ENCODE measurements at places on chromosomes 5 and 9.
A peak's percentile ranks its signal among the peaks of the same experiment; 100 is the strongest.

DNA sequence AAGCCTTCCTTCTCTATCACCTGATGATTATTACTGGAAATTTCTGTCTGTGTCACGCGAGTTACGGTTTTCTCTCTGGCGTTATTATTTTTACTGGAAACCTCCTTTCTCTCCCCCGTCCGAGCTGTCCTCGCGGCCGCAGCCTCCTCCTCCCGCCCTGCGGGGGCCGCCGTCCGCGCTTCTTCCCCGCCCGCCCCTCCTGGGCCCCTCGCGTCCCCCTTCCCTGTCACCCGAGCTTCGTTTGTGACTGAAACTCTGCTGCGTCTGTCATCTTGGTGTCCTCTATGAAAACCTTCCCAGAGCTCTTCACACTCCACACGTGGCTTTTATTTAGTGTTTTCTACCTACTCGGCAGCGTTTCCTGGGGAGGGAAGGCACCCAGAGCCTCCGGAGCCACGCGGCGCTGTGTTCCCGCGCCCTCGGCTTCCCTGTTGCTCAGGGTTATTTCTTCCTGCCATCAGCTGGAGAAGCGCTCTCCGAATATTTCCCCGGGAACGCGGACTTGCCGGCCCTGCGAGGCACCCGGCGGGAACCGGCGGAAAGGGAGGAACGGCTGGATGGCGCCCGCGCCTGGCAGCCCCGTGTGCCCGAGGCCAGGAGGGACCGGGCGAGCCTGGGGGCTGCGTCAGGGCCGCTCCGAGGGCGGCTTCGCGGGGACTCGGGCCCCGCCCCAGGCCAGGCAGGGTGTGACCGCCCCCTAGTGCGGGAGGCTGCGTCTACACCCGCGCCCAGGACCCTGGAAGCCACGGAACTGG lies 33.9 kb downstream of the TRIP13 start:
- no peak for DNase-seq

DNA sequence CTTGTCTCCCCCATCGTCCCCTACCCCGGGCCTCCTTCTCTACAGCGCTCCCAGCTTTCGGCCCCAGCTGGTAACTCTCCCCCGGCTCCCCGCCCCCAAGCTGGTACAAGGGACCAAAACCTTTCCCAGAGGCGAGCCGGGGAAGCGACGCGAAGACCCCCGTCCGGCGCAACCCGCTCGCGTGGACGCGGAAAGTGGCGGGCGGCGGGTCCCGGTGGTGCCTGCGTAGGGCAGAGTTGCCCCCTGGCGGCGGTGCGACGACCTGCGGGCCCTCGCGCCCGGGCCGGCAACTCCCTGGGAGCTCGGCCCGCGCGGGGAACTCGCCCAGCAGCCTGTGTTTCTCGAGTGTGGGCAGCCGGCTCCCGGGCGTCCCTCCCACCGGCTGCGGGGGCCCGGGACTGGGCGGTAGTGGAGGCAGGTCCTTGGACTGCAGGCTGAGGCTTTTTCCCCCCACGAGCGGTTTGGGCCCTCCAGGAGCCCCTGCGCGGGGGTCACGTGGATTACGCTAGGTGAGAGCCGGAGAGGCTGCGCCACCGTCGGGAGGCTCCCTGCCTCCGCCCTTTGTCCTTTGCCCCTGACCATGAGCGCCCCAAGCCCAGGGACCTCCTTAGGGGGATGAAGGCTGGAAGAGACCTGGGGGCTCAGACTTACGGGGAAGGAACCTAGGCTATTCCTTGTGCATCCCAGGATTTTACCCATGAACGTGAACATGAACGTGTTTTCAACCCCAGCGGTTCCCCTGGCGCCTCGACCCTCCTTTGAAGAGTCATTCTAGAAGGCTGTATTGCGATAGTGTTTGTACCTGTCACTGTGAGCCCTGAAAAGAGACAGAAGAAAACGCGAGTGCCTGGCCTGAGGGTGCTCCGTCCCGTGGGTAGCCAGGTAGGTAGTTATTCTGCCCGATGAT lies 2.9 kb upstream of the FOXD1 start:
- DNase-seq, result peak; percentile 62

DNA sequence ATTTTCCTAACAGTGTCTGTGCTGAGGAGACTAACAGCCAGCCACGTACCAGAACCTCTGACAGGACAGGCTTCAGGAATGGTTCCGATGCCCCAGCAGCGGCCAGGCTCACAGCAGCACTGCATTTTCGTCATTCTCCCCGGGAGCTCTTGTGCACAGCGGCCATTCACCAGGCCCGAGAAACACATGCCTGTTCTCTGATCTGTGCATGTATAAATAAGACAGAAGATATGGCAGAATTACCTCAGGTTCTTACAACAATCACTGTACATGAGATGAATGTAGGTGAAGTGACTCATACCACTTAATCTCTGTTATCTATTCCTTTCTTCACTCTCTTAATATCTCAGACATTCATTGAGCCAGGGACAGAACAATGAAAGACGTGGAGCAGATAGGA lies 143.0 kb downstream of the FBN2 start:
- no peak for DNase-seq

GRCh38 chr5:175750511-175750931 lies 92.7 kb downstream of the HRH2 start:
- DNase-seq, result no peak

- DNase-seq, result no peak
Measured at GRCh38 chr5:138953387-138954256, 78.5 kb upstream of the LRRTM2 start.

GRCh38 chr5:52811067-52811749 lies 23.5 kb downstream of the ITGA1 start:
- no peak for DNase-seq

DNA sequence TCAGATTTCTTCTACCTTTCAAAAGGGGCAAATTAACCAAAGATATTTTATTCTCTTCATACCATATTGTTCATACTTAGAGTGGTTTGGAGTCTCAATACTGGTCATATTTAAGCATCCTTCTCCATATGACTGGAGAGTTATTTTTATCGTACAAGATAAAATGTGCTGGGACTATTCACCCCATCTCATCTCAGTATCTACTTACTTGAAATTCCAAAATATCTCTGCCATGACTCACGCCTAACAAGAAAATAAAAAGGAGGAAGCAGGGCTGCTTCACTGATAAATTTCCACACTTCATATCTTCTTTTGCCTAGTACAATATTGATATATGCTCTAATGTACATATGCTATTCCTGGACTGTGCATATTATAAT lies 277.9 kb upstream of the CDH9 start:
- DNase-seq, result no peak

- DNase-seq, result no peak
Measured at GRCh38 chr5:99911971-99912370, 623.2 kb upstream of the FAM174A start.

- DNase-seq, result no peak
Measured at GRCh38 chr5:151718153-151718552, 31.4 kb upstream of the SPARC start.

DNA sequence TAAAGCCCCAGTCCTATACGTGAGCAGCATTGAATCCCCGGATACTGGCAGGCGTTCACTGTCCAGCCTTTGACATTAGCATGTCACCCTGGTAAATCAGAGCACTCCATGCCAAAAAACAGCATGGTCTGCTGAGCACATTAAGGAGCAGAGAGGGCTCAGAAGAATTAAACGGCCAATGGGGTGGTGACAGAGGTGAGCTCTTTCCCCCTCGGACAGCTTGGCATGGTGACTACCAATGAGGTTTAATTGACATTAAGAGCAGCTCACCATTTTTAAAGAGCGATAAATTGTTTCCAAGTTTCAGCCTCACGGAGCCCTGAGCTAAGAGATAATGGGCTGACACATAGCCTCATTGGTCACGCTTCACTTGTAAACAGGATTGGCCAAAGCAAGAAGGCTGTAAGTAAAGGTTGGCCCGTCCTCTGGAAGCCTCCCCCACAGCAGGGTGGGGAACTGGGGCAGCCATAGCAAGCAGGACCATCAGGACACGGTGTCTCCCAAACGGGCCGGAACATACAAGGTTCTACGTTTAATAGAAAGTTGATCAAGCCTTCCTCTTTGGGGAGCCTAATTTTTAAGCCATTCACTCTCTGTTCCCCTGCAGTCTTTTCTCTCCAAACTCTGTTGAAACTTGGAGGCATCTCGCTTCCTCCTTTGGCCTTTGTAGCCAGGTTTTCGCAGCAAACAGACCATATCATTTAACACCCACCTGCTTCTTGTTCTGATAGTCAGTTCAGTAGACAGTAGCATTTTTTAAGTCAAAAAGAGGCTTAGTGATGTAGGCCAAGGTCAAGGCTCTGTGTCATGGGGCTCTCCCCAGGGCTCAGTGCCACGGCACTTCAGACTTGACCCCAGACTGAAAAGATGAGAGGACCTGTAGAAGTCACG lies 25.9 kb downstream of the QRFP start:
- DNase-seq, result no peak

- no peak for DNase-seq
Measured at GRCh38 chr9:89021154-89021803, 30.0 kb downstream of the S1PR3 start.

GRCh38 chr5:108900668-108901067 lies 153.0 kb downstream of the FER start:
- DNase-seq, result no peak

GRCh38 chr9:135402739-135403695 lies 76.6 kb upstream of the PPP1R26 start:
- DNase-seq, result no peak

- no peak for DNase-seq
Measured at GRCh38 chr5:175202463-175203068, 241.4 kb downstream of the DRD1 start.

DNA sequence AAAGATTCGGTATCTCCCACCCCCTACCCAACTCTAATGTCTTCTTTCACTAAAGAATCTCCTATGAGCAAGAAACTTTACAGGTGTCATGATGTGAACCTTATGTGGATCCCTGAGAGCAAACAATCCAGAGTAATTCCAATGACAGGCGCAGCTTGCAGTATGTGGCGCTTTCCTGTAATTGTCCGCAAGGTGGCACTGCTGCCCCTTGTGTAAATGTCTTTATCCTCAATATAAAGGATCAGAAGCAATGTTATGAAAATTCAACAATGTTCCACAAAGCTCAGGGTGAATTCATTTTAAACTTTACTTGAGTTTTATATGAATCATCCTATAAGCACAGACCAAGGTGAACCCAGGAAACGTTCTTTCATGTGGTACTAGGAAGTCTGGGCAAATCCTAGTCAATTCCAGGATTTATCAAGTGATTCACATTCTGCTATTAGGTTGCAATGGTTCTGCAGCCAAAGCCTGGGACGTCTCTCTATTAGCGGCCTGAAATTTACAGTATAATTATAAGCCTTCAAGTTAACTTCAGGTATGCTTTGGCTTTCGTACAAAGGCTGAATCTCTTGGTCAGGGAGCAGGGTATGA lies 113.7 kb downstream of the TRPM6 start:
- peak; percentile 59 for DNase-seq

GRCh38 chr5:98750693-98751092 lies 22.8 kb upstream of the RGMB start:
- no peak for DNase-seq

All from stimulated activated CD4-positive, alpha-beta T cell treated with anti-CD3 and anti-CD28 coated beads, Interleukin-12 subunit alpha, Interleukin-12 subunit beta, amount 100 ng/mL, for 24 hours (primary cell).